ENCODE measurements at places on chromosomes 7 and 10.

DNA sequence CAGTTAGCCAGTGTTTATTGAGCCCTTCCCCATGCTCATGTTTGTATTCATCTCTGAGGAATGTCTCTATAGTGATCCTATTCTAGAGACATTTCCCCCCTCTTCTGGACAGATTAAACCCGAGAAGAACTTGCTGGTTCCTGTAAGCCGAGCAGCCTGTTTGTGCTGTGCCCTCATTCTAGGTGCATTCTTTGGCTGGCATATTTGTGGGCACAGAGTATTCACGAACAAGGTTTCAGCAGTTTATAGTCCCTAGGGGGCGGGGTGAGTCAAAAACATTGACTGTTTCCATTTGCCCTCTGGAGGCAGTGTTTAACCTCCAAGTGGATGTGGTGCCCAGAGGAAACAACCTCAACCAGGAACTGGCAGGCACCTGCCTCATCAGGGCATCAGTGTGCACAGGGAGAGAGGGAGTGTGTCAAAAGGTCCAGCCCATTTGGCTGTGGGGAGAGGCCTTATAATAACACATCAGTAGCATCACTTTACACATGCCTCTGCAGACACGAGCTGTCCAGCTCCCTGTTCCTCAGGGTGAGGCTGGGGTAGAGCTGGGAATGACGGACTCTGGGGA is 273.3 kb upstream of the LRGUK start:
- DNase-seq, result peak; percentile 54

- DNase-seq, result no peak
Measured at GRCh38 chr7:38893061-38893460, 15.9 kb downstream of the VPS41 start.

DNA sequence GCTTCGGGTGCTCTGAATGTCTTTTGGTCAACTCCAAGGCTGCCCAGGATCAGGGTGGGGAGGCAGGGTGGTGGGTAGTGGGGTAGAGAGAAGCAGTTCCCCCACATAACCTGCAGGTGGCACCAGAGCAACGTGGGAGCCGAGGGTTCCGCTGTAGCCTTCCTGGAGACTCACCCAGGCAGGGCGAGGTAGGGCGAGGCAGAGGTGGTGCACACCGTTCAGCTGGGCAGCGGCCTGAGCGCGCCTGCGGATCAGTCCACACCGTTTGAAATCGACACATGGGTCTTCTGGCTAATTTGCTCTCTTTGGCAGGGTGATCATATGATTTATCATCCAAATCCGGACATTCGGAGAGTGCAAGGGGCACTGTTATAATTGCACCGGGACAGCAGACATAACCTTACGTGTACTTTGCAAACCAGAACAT is 41.4 kb upstream of the MAP3K8 start:
- peak; percentile 31 for DNase-seq

DNA sequence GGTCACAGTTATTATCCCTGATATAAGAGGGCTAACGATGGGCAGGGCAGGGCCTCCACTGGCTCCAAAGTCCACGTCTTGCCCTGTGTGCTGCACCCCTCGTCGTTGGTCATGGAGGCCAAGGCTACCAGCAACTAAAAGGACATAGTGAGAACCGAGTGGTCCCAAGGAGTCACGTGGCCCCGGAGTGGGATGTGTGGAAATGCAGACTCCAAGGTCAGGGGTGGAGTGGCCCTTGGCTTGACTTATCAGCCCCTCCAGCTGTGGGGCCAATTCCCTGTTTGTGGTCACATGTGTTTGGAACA is 30.7 kb downstream of the BTBD16 start:
- no peak for DNase-seq

DNA sequence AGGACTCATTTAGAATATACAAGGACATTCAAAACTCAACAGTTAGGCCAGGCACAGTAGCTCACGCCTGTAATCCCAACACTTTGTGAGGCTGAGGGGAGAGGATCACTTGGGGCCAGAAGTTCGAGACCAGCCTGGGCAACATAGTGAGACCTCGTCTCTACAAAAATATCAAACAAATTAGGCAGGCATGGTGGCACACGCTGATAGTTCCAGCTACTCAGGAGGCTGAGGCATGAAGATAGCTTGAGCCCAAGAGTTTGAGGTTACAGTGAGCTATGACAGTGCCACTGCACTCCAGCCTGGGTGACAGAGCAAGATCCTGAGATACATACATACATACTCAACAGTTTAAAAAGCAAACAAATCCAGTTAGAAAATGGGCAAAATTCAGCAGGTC is 44.9 kb downstream of the GNA12 start:
- no peak for DNase-seq

DNA sequence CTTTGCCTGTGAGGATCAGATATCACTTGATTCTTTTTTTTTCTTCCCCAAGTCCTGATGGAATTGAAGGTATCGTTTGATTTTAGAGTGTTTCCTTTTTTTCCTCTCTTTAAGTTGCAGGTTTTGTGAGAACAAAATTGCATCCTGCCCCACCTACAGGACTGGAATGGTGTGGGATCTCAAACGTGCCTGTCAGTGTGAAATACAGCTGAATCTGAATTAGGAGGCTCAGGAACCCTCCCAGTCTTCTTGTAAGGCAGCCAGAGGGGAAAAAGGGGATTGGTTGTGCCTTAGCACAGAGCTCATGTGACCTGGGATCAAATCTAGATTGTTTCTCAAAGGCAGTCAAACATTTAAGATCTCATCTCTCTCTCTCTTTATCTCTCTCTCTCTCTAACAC is 32.7 kb upstream of the KLHL7 start:
- DNase-seq, result no peak

DNA sequence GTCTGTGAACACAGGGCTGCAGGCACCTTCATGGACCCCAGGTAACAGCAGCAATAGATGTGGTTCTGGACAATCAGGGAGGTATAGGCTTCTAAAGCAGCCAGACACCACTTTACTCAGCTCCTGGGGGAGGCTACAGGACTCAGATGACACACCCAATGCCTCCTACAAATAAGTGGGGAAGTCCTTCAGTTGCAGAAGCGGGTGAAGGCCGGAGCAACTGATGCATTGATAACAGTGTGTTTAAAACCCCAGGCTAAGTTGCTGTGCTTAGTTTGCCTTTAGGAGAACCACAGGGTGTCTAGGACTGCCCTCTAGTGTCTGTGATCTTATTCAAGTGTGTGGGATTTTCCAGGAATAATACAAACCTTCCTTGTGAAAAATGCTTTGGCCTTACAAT is 5.9 kb upstream of the ITGA8 start:
- DNase-seq, result no peak

GRCh38 chr10:788796-789748 is 99.6 kb upstream of the DIP2C start:
- DNase-seq, result no peak

DNA sequence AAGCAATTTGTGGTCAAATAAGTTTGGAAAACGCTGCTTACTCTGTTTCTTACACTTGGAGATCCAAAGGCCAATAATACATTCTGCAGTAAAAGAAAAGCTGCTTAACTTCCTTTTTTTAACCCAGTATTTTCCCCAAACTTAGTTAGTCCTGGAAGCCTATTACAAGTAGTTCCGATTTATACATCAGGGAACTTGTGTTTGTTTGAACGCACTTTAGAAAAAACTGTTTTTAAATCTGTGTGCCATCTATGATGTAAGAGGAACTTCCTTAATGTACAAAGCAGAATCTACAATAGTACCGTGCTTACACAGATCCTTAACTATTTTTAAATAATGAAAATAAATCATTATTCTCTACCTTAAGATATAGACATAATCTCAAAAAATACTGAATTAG is 23.0 kb downstream of the SFR1 start:
- DNase-seq, result no peak

- DNase-seq, result no peak
Measured at GRCh38 chr7:126856691-126857291, 395.9 kb downstream of the GRM8 start.

DNA sequence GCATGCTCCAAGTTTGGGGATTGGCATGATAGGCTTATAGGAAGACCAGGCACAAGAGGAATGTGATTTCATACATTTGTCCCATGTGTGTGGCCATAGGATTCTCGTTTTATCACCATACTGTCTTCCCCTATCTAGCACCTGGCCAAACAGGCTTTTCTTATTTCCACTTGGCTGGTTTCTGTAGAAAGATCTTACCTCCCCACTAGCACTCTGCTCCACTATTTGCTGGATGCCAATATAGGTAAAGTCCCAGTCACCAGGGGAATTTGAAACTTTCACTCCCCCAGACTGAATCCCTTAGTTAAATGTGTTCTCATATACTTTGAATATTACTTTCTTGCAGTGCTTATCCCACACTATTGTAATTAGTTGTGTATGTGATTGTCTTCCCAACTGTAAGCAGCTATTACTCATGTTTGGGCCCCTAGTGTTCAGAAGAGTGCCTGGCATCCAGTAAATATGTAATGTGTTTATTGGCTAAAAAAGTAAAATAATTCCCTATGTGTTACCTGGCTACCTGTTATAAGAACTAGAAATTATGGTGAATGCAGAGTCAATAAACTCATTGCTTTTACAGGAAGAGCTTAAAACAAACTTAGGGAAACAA is 109.0 kb downstream of the LRMDA start:
- DNase-seq, result no peak

GRCh38 chr7:92425311-92425947 is 21.9 kb upstream of the GATAD1 start:
- DNase-seq, result no peak

DNA sequence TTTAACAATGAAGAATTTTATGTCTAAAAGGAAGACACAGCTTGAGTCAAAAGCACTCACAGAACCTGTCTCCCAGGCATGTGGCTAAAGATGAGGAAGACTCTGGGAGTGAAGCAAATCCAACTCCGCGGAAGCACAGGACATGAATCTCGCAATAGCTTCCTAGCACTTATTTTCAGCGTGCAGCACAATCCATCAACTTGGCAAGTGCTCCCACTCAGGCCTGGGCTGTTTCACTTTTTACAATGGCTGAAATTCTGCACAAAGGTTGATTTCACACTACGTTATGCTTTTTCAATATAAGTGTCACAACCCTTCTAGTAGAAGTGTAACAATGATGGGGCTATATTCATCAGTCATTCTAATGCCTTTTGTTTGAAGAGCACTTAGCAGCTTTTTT is 180.2 kb downstream of the XPNPEP1 start:
- DNase-seq, result no peak

- no peak for DNase-seq
Measured at GRCh38 chr7:2080060-2080387, 152.7 kb downstream of the MAD1L1 start.

- peak; percentile 61 for DNase-seq
Measured at GRCh38 chr10:50624866-50625501, 1.2 kb upstream of the SGMS1 start.

- no peak for DNase-seq
Measured at GRCh38 chr7:47574482-47575329, 7.2 kb downstream of the TNS3 start.

GRCh38 chr7:28806841-28807240 is 151.3 kb downstream of the TRIL start:
- no peak for DNase-seq

Data from NCI-H1105 treated with DMSO at 0.1 percent for 48 hours (cell line).